Smooth muscle cell of trachea (primary cell): ENCODE measurements at places on chromosomes 12 and 14. TPM values are rescaled to one million over a fixed set of nuclear protein-coding genes. Genes with fewer than 3 reads are reported as not detected.

CTSG gene
- total RNA-seq: not detected in 2 replicates

SERPINA4 gene
- not detected in 2 replicates for total RNA-seq

KLHL33 gene
- 0.17 and 0.29 TPM in 2 replicates for total RNA-seq

OAS3 gene
- total RNA-seq: 5.8 and 16.4 TPM in 2 replicates

LRIG3 gene
- total RNA-seq: 162 and 211 TPM in 2 replicates

RHOJ gene
- total RNA-seq: 1.9 and 2.0 TPM in 2 replicates

PLCZ1 gene
- total RNA-seq: 0.33 TPM in 1 of 2 replicates, not detected in the other

SCN8A gene
- total RNA-seq: 23.3 and 28.7 TPM in 2 replicates

PIWIL1 gene
- total RNA-seq: 0.17 TPM in 1 of 2 replicates, not detected in the other

KRT79 gene
- not detected in 2 replicates for total RNA-seq

CIT gene
- total RNA-seq: 12.9 and 52.4 TPM in 2 replicates

EFS gene
- total RNA-seq: 1.7 and 4.8 TPM in 2 replicates

PHLDA1 gene
- 131 and 269 TPM in 2 replicates for total RNA-seq

SLC10A1 gene
- total RNA-seq: not detected in 2 replicates

TAS2R13 gene
- 1.3 and 4.7 TPM in 2 replicates for total RNA-seq

ANKRD33 gene
- total RNA-seq: 0.15 and 0.33 TPM in 2 replicates

JPH4 gene
- total RNA-seq: not detected in 2 replicates

SH2B3 gene
- 15.9 and 49.1 TPM in 2 replicates for total RNA-seq

PTPRB gene
- 0.33 and 0.73 TPM in 2 replicates for total RNA-seq

OLR1 gene
- total RNA-seq: under 0.01 TPM in 1 of 2 replicates, not detected in the other

ACOT4 gene
- total RNA-seq: 0.15 and 0.99 TPM in 2 replicates

TAS2R46 gene
- 2.0 and 6.3 TPM in 2 replicates for total RNA-seq

NCAPD2 gene
- 38.5 and 101 TPM in 2 replicates for total RNA-seq

KRT71 gene
- total RNA-seq: not detected in 2 replicates

LRP1-AS gene
- total RNA-seq: not detected in 2 replicates

TRIM9 gene
- 0.15 and 0.50 TPM in 2 replicates for total RNA-seq

YLPM1 gene
- total RNA-seq: 31.9 and 45.7 TPM in 2 replicates

SLC25A21 gene
- total RNA-seq: 0.73 and 0.83 TPM in 2 replicates

KRT75 gene
- total RNA-seq: not detected in 2 replicates

TDRD9 gene
- 0.29 and 0.33 TPM in 2 replicates for total RNA-seq

TSPAN31 gene
- 66.8 and 85.3 TPM in 2 replicates for total RNA-seq

SERPINA10 gene
- total RNA-seq: 0.17 TPM in 1 of 2 replicates, not detected in the other

SLC17A8 gene
- not detected in 2 replicates for total RNA-seq

ACVRL1 gene
- 148 and 164 TPM in 2 replicates for total RNA-seq

CLEC6A gene
- not detected in 2 replicates for total RNA-seq

LRRC23 gene
- total RNA-seq: 13.2 and 14.9 TPM in 2 replicates

EEA1 gene
- total RNA-seq: 22.2 and 27.5 TPM in 2 replicates
